KG1 (cell line): ENCODE measurements at places on chromosomes 2 and 18.

GRCh38 chr2:120034027-120034426 is 21.1 kb downstream of the EPB41L5 start:
- no peak for DNase-seq

GRCh38 chr2:215693193-215693998 is 257.5 kb upstream of the FN1 start:
- no peak for DNase-seq

DNA sequence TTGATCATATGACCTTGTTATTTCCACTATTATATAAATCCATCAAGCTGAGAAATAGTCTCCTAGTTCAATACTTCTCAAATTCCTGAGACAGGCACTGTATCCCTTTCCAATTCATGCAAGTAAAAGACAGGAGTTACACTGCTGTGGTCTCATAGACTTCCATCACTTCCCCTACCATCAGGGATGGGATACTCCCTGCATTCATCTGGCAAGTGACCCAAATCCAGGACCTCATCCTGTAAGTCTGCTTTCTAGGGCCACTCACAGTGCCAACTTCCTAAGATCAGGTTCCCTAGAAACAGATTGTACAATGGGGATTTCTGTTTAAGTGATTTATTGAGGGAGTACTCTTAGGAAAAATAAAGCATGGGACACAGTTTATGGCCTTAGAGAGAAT is 424.0 kb upstream of the CDH7 start:
- DNase-seq = no peak

- no peak for DNase-seq
Observed at GRCh38 chr2:147628971-147629421, 215.8 kb upstream of the ACVR2A start.

- DNase-seq = no peak
Observed at GRCh38 chr18:23861326-23861725, 153.2 kb upstream of the TTC39C start.

DNA sequence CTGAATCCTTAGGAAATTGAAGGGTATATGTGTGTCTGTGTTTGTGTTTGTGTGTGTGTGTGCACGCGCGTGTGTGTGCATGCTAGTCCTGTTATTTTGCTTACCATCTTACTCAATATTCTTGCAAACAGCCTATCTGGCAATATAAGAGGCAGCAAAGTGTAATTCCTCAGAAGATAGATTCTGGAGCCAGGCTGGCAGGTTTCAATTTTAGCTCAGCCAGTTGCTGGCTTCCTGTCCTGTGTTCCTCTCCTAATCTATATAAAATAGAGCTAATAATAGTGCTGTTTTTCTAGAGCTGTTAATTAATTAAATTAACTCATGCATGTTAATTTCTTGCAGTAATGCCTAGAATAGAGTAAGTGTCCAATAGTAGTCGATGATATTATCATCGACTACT is 256.2 kb downstream of the PIK3C3 start:
- no peak for DNase-seq
